Natural killer cell treated with Interleukin-12 subunit alpha and Interleukin-12 subunit beta and Interleukin-15 and Interleukin-18, amount 100 ng/mL, for 72 hours (primary cell): ENCODE measurements at places on chromosomes 12 and 14.

GRCh38 chr12:122997343-122998250, 17.1 kb downstream of the ARL6IP4 start:
- H3K27me3 ChIP-seq = no peaks in the 10 kb centered on the region
- no peak for DNase-seq
- H3K27ac ChIP-seq = no peak overlapping the region
- no peaks in the 10 kb centered on the region for H3K4me1 ChIP-seq
- H3K36me3 ChIP-seq = no peaks in the 10 kb centered on the region

- peaks cover 8% of the 10 kb centered on the region for H3K36me3 ChIP-seq
- H3K4me1 ChIP-seq = peaks cover 33% of the 10 kb centered on the region
- peak overlapping the region; percentile 97 for H3K4me3 ChIP-seq
- no peaks in the 10 kb centered on the region for H3K27me3 ChIP-seq
- peak overlapping the region; percentile 73 for H3K27ac ChIP-seq
Observed at GRCh38 chr14:67674139-67674479, 323 bp downstream of the VTI1B start.

- H3K27me3 ChIP-seq = no peaks in the 10 kb centered on the region
- H3K4me3 ChIP-seq = peak overlapping the region; percentile 91
- peaks cover 74% of the 10 kb centered on the region for H3K4me1 ChIP-seq
- H3K27ac ChIP-seq = peak overlapping the region; percentile 99
- peak; percentile 67 for DNase-seq
Observed at GRCh38 chr12:10554756-10555481, 49.2 kb downstream of the EIF2S3B start.

GRCh38 chr14:68784226-68784910, 8.5 kb downstream of the ZFP36L1 start:
- peaks cover 2% of the 10 kb centered on the region for H3K36me3 ChIP-seq

- H3K4me1 ChIP-seq = peaks cover 62% of the 10 kb centered on the region
- DNase-seq = no peak
- H3K27me3 ChIP-seq = no peaks in the 10 kb centered on the region
- peak overlapping the region; percentile 94 for H3K4me3 ChIP-seq
- peak overlapping the region; percentile 93 for H3K27ac ChIP-seq
Observed at GRCh38 chr12:6871052-6871957, 1.8 kb downstream of the SPSB2 start.

DNA sequence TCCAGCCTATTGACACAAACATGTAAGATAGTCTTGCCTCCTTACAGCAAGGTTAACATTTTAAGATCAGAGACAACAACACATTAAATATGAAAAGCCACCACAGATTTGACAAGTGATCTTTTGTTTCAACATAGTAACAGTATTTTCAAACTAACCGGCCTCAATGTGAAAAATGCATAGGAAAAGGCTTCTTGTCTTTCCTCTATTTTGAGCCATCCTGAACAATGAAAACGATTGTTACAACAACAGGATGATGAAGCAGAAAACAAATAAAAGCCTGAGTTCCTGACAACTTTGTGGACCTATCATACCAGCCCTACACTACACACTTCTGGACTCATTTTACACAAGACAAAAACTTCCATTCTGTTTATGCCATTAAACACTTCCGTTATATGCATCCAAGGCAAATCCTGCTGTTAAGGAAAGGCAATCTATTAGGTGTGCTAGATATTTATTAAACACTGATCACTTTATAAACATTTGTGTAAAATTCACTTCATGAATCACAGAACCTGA, 37.3 kb downstream of the BAZ1A start:
- DNase-seq = no peak
- H3K4me1 ChIP-seq = peaks cover 31% of the 10 kb centered on the region
- H3K4me3 ChIP-seq = no peak overlapping the region
- no peaks in the 10 kb centered on the region for H3K27me3 ChIP-seq
- H3K27ac ChIP-seq = no peak overlapping the region

- H3K27me3 ChIP-seq = no peaks in the 10 kb centered on the region
- no peak overlapping the region for H3K27ac ChIP-seq
- no peak overlapping the region for H3K4me3 ChIP-seq
- H3K4me1 ChIP-seq = no peaks in the 10 kb centered on the region
- DNase-seq = no peak
Observed at GRCh38 chr14:102418169-102418852, 55.6 kb downstream of the TECPR2 start.

GRCh38 chr14:65069874-65070413, 32.4 kb downstream of the MAX start:
- DNase-seq = no peak
- H3K4me3 ChIP-seq = no peak overlapping the region
- H3K4me1 ChIP-seq = peaks cover 17% of the 10 kb centered on the region
- no peak overlapping the region for H3K27ac ChIP-seq
- no peaks in the 10 kb centered on the region for H3K27me3 ChIP-seq
- H3K36me3 ChIP-seq = peaks cover 11% of the 10 kb centered on the region

GRCh38 chr12:51839310-51839947, 9.1 kb downstream of the FIGNL2 start:
- no peaks in the 10 kb centered on the region for H3K36me3 ChIP-seq
- H3K27me3 ChIP-seq = peaks cover 22% of the 10 kb centered on the region
- no peaks in the 10 kb centered on the region for H3K4me1 ChIP-seq
- no peak for DNase-seq

DNA sequence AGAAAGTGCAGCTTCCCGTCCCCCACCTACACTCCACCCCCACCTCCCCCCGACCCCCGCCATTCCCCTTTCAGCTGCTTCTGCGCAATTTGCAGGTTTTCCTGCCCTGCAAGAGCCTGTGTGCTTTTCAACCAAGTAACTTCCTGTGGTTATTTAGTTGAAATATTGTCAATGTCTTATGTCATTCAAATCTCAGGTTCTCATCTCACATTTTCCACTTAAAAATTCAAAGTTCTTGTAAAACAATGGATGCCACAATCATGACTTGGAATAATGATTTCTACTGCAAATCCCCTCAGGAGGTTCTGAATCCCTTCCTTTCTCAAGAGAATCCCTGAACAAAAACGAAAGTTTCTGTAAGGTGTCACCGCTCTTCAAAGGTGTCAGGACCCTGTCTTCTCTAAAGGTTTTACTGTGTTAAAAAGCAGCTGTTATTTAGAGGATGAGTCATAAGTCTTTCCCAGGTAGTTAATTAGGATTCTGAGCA, 31.6 kb downstream of the WBP11 start:
- H3K4me3 ChIP-seq = peak overlapping the region; percentile 93
- peaks cover 73% of the 10 kb centered on the region for H3K4me1 ChIP-seq
- H3K27me3 ChIP-seq = no peaks in the 10 kb centered on the region
- H3K27ac ChIP-seq = peak overlapping the region; percentile 100
- peaks cover 4% of the 10 kb centered on the region for H3K36me3 ChIP-seq

GRCh38 chr14:79278798-79279644, 932.3 kb downstream of the DIO2 start:
- H3K4me3 ChIP-seq = no peak overlapping the region
- no peak for DNase-seq
- peaks cover 5% of the 10 kb centered on the region for H3K36me3 ChIP-seq
- peaks cover 35% of the 10 kb centered on the region for H3K27me3 ChIP-seq
- H3K27ac ChIP-seq = no peak overlapping the region

GRCh38 chr12:11941606-11942337, 129.0 kb upstream of the BCL2L14 start:
- DNase-seq = no peak
- peaks cover 6% of the 10 kb centered on the region for H3K27me3 ChIP-seq
- no peak overlapping the region for H3K27ac ChIP-seq
- no peaks in the 10 kb centered on the region for H3K36me3 ChIP-seq

- no peak overlapping the region for H3K27ac ChIP-seq
- peaks cover 16% of the 10 kb centered on the region for H3K27me3 ChIP-seq
- H3K4me1 ChIP-seq = no peaks in the 10 kb centered on the region
- no peak for DNase-seq
Observed at GRCh38 chr14:104252256-104253215, 114.1 kb downstream of the KIF26A start.

DNA sequence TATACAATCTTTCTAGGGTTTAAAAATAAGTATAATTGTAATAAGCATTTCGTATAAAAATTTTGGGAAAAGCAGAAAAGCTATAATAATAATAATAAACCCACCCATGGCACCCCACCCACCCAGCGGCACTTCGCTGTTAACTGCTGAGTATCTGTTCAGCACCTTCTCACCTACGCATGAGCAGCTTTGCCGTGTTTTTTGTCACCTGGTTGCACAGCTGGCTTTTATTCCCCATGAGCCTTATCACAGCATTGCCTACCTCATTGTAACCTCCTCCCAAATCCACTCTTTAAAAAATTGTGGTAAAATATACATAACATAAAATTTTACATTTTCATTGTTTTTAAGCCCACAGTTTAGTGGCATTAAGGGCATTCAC, 34.7 kb downstream of the CYP46A1 start:
- H3K4me1 ChIP-seq = no peaks in the 10 kb centered on the region
- DNase-seq = no peak
- peaks cover 15% of the 10 kb centered on the region for H3K27me3 ChIP-seq
- H3K27ac ChIP-seq = no peak overlapping the region

DNA sequence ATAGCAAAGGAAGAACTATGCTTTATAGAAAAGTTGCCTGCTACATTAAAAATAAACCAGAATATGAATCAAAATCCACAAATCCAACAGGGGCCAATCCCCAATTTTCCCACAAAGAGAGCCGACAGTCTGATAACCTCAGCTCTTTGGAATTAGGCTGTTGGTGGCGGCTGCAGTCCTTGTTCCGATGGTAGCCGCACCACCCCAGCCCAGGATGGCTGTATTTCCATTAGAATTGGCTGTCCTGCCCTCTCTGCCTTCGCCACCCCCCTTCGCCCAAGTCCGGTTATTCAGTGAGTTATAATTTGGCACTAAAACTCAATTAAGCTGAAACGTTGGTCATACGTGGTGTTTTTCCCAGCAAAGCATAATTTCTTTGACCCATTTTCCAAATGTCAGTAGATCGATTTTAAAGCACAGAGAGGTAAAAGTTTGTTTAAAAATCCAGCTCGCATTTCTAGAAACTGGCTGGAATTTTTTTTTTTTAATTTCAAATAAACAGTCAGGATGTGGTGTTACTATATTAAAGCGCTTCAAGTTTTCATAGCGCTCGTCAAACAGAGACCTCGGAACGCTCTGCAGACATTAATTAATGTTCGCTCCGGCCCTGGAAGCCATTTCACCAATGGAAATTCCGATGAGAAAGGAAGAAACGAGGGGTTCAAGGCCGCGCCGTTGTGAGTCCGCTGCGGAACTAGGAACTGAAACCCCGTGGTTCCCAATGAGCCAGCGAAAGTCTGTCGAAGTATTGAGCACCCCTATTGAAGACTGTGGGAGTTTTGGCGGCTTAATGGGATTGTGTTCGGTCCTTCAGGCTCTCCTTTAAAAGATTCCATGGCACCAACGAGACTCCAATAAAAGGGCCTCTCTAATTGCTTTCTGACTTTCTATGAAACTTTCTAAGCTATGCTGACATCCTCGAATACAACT, 104.8 kb upstream of the DIO3 start:
- no peak for DNase-seq
- no peak overlapping the region for H3K4me3 ChIP-seq
- H3K27ac ChIP-seq = no peak overlapping the region
- H3K27me3 ChIP-seq = peaks cover 40% of the 10 kb centered on the region
- H3K4me1 ChIP-seq = peaks cover 3% of the 10 kb centered on the region
- H3K36me3 ChIP-seq = no peaks in the 10 kb centered on the region

DNA sequence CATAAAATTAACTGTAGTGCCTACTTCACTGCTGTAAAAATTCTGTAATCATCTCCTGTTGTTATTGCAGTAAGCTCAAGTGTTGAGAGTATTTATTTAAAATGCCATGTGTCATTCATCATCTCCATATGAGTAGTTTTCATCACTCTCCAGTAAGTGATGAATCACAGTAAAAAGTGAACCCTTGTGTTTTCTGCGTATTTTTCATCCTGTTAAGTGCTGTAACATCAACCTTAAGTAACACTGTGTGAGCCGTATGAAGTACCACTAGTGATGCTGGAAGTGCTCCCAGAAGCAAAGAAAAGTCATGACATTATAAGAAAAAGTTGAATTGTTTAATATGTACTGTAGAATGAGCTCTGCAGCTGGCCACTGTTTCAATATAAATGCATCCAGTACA, 55.4 kb downstream of the SLCO1B3 start:
- H3K27me3 ChIP-seq = no peaks in the 10 kb centered on the region
- DNase-seq = no peak
- no peak overlapping the region for H3K4me3 ChIP-seq

DNA sequence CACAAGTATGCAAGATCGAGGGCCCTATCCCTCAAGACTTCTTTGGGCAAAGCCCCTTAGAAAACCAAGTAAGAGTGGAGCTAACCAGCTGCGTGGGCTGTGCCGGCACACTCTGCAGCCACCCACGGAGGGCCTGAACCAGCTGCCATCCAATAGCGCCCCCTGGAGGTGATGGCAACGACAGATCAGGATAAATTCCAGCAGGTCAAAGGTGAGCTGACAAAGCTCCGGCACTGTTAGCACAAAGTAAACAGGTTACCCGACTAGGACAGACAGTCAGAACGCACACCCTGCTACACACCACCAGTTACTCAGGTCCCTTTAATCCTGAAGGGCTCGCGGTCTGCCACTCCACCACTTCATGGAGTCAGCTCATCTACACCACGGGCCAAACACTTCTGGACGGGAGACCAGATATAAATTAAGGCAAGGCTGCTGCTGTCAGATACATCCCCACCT, 4.9 kb downstream of the ZBTB39 start:
- no peaks in the 10 kb centered on the region for H3K27me3 ChIP-seq
- H3K36me3 ChIP-seq = peaks cover 24% of the 10 kb centered on the region
- H3K27ac ChIP-seq = no peak overlapping the region
- DNase-seq = peak; percentile 68

- no peak overlapping the region for H3K27ac ChIP-seq
- H3K4me3 ChIP-seq = peak overlapping the region; percentile 60
- DNase-seq = no peak
Observed at GRCh38 chr14:105168979-105169507, 467 bp upstream of the JAG2 start.

GRCh38 chr12:97535582-97535981, 73.0 kb downstream of the RMST start:
- H3K4me1 ChIP-seq = no peaks in the 10 kb centered on the region
- no peak overlapping the region for H3K4me3 ChIP-seq
- no peaks in the 10 kb centered on the region for H3K36me3 ChIP-seq
- H3K27me3 ChIP-seq = no peaks in the 10 kb centered on the region
- H3K27ac ChIP-seq = no peak overlapping the region
- DNase-seq = no peak

GRCh38 chr14:55381561-55381960, 30.1 kb downstream of the ATG14 start:
- H3K36me3 ChIP-seq = peaks cover 11% of the 10 kb centered on the region
- H3K4me1 ChIP-seq = peaks cover 8% of the 10 kb centered on the region
- no peak overlapping the region for H3K4me3 ChIP-seq
- no peak for DNase-seq
- H3K27ac ChIP-seq = peak overlapping the region; percentile 7
